ENCODE measurements at places on chromosomes 11 and 22.

GRCh38 chr22:44211946-44212930 is 31.5 kb downstream of the PARVG start:
- peak; percentile 62 for DNase-seq

DNA sequence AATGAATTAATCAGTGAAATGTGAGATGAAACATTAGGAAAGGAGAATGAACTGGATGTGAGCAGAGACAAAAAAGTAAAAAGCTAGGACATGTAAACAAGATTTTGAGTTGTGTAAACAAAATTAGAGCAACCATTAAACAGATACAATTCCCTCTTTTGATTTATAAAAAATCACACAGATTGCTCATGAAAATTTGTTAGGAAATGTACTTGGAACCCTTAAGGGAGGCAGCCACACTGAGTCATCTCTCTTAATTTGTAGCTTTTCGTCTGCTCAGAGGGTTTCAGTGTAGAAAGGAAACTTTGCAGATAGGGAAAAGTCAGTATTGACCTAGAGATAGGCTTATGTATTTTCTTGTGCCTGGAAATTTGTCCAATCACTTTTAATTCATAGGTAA is 49.6 kb upstream of the ME3 start:
- peak; percentile 74 for DNase-seq

GRCh38 chr11:36478700-36479329 is 31.3 kb downstream of the TRAF6 start:
- DNase-seq: peak; percentile 65

DNA sequence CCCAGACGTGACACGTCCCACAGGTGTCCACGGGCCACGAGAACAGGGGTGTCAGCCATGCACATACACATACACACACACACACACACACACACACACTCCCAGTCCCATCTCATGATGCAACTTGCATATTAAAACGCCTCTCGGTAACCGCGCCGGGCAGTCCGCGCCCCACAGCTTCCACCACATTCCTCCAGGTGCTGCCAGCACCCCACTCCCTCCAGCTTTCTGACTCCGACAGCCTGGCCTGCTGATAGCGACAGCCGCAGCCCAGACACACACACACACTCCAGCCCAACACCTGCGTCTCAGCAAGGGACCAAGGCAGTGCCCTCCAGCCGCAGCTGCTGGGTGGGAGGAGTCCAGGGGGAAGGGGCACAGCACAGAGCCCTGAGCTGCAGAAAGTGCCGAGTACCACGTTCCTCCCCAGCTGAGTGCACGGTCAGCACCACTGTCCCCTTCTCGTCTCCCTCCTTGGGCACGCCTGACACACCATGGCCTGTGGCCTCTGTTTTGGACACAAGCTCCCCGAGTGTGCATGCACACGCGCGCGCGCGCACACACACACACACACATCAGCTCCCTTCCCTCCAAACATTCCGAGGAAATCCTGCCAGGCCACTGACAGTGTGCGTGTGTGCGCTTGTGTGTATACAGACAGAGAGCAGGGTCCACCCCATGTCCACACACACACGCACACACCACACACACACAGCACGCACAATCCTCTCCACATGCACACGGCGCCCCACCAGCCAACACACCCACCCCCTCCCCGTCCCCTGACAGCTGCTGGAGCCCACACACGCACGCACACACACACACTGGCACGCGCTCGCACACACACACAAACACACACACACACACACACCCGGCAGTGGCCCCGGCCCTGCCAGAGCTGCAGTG is 1.2 kb downstream of the ELFN2 start:
- DNase-seq: no peak

- DNase-seq: no peak
These were observed 1127.4 kb upstream of the CCDC90B start for GRCh38 chr11:84413549-84413948.

GRCh38 chr22:19518635-19519034 is 5.6 kb downstream of the CLDN5 start:
- DNase-seq: peak; percentile 4

GRCh38 chr22:41517172-41518047 is 26.9 kb downstream of the POLR3H start:
- DNase-seq: peak; percentile 88

- no peak for DNase-seq
These were observed 457.1 kb upstream of the TENM4 start for GRCh38 chr11:79897896-79898295.

DNA sequence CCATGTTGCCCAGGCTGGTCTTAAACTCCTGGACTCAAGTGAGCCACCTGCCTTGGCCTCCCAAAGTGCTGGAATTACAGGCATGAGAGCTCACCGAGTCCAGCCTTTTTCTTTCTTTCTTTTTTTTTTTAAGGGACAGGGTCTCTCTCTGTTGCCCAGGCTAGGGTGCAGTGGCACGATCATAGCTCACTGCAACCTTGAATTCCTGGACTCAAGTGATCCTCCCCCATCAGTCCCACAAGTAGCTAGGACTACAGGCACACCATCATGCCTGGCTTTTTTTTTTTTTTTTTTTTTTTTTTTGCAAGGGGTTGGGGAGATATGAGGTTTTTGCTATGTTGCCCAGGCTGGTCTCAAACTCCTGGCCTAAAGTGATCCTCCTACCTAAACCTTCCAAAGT is 78.5 kb downstream of the MRTFA start:
- no peak for DNase-seq

GRCh38 chr11:70872955-70873735 is 379.2 kb downstream of the SHANK2 start:
- DNase-seq: no peak

- no peak for DNase-seq
These were observed 5.6 kb downstream of the ETS1 start for GRCh38 chr11:128581561-128582272.

GRCh38 chr11:17702876-17703275 is 16.5 kb upstream of the MYOD1 start:
- DNase-seq: no peak

DNA sequence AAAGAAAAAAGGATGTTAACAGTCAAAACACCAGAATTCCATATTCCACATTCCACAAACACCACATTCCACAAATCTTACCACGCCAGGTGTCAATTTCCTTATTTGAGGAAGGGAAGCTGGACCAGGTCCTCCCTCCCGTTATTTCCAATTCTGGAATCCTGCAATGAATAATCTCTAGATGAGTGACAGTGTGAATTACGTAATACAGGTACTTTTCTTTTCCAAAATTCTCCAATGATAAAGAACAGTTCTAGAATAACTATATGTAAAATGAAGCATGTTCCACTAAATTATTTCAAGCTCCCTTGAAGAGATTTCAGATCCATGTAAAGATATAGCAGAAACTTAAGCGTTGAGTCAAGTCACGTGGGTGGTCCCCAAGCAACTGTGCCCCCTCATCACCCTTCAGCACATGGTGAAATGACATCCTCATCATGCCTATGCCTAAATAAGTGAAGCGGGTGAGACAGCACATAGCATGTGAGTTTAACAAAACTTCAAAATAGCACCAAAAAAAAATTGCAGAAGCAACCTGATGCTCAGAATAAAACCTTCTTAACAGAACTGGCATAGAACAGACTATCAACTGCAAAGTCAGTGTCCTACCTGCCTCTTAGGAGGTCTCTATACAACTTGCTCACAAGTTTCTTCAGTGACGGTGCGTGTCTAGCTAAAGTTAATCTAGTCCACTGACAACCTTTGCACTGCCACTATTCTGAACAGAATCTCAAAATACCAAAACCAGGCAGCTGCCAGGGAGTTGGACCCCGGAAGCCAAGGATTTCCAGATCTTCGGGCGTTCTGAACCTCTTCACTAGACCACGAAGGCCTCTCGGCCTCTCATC is 876 bp downstream of the NFRKB start:
- DNase-seq: peak; percentile 27

GRCh38 chr11:72969894-72970335 is 155.7 kb downstream of the ATG16L2 start:
- peak; percentile 55 for DNase-seq

DNA sequence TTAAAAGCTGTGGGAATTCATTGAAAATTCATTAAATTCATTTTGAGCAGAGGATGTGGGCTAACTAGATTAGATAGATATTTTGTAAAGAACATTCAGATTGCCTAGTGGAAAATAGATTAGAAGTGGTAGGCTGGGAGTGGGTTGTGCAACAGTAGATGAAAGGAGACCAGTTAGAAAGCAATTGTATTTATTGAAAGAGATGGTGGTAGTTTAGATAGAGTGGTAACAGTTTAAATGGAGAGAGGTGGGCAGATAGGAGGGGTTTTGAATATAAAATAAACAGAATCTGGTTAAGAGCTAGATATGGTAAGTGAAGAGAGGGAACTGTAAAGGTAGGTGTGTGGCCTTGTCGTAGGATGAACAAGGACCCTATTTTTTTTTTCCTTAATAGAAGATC is 34.5 kb downstream of the METTL15 start:
- no peak for DNase-seq

GRCh38 chr11:56906683-56907148 is 82.0 kb upstream of the OR5AK2 start:
- DNase-seq: no peak

DNA sequence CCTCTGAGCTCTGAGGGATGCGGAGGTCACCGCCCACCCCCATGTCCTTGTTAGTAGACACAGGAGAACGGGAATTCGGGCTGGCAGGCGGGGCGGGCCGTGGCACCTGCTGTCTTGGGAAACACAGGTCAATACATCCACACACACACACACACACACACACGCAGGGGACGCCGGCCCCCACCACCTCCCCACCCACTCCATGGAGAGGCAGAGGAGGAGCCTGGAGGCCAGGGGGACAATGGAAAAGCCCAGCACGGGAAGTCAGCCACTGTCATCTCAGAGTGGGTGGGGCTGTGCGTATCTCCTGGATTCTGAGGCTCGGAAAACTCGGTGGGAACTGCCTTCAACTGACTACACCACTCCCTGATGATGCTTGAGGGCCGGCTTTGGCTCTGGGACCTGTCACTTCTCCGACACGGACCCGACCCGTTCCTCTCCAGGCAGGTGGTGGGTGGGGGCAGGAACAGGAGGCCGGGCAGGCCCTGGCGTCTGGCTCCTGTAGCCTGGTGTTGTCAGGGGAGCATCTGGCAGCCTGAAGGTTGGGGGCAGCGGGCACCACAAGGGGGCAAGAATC is 18.5 kb upstream of the TMEM184B start:
- DNase-seq: no peak

DNA sequence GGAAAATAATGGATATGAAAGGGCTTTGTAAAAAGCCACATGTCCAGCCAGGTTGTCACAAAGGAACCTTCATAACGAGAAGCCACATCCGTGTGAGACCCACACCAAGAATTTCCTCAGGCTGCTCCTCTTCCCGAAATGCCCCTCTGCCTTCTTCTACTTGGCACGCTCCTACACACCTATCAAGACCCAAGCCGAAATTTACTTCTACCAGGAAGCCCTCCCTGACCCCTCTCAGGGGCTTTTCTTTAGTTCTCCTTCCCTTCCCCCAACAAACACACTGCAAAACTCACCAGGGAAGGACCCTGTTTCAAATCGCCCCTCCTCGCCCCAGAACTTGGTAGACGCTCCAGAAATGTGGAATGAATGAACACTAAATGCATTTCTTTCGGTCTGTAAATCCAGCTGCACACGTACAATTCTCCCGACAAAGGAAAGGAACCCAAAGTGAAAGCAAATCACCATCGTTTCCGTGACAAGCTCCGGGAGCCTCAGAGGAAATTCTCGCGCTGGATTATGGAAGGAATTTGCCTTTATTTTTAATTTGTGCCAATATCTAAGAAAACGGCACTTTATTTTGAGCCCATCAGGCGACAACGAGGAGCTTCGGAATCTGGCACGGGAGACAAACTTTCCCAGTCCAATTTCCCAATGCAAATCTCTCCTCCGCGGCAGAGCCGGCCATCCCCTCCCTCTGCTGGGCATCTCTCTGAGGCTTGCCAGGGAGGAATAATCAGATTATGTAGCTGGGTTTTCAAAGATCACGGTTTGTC is 13.2 kb upstream of the SHISAL1 start:
- peak; percentile 67 for DNase-seq

- no peak for DNase-seq
These were observed 52.2 kb downstream of the PRDM10 start for GRCh38 chr11:129950101-129951091.

GRCh38 chr22:28799606-28800307 is 612 bp downstream of the XBP1 start:
- DNase-seq: peak; percentile 85

- DNase-seq: no peak
These were observed 181.9 kb upstream of the ANO3 start for GRCh38 chr11:26150031-26150430.

- no peak for DNase-seq
These were observed 3.0 kb upstream of the SLCO2B1 start for GRCh38 chr11:75147875-75148263.

GRCh38 chr11:84056653-84057376 is 770.6 kb upstream of the CCDC90B start:
- DNase-seq: no peak

DNA sequence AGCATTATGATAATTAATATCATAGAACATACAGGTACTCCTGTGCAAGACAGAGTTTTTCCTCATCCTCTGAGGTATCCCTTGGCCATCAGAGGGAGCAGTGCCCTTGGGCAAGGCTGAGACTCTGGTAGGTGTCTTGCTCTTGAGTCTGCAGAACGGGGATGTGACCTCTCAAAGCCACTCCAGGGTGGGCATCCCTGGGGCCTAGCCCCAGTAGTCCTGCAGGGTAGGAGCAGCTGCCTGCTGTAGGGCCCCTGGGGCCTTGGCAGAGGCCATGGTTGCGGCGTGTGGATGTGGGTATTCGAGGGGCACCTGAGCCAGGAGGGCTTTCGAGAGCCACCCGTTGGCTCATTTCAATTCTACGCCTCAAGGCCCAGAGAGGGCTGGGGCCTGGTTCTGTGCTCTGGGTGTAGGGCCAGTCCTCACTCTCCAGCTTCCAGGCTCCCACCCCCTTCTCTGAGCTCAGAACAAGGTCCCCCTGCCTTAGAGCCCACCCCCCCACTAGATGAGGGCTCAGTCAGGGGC is 7.7 kb upstream of the OMP start:
- no peak for DNase-seq

GRCh38 chr11:119041821-119042514 is 11.3 kb upstream of the SLC37A4 start:
- no peak for DNase-seq

- no peak for DNase-seq
These were observed 26.8 kb downstream of the TENM4 start for GRCh38 chr11:79414041-79414440.

DNA sequence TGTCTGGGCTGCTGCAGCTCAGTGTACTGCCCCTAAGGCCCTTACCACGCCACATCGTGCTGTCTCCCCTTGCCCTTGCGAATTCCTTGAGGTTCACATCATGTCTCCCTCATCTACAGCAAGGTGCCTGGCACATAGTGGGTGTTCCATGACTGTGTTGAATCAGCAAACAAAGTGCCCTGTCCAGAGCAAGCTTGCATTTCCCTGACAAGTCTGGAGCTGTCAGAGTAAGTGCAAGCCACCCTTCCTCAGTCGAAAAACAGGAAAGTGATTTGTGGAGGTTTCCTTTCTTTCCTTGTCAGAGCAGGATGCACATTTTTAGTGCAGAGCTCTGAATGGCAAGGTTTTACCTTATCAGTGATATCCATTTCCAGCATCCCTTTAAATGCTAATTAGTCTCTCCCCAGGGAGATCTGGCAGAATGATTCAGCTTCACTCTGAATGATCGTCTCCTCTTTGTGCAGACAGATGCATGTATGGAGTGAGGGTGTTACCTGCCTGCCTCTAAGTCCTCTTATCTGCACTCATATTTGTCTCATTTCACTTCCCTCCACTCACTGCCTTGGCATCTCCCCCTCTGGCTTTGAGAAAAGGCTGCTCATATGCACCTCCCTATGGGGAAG is 331.2 kb downstream of the TMEM135 start:
- DNase-seq: no peak

- DNase-seq: no peak
These were observed 10.2 kb downstream of the YPEL4 start for GRCh38 chr11:57639321-57640067.

GRCh38 chr22:42425337-42425988 is 6.7 kb downstream of the NFAM1 start:
- DNase-seq: no peak

All from AG20443 (cell line).